Fibroblast of skin of right biceps (primary cell): ENCODE measurements at places on chromosomes 7 and 10.

DNA sequence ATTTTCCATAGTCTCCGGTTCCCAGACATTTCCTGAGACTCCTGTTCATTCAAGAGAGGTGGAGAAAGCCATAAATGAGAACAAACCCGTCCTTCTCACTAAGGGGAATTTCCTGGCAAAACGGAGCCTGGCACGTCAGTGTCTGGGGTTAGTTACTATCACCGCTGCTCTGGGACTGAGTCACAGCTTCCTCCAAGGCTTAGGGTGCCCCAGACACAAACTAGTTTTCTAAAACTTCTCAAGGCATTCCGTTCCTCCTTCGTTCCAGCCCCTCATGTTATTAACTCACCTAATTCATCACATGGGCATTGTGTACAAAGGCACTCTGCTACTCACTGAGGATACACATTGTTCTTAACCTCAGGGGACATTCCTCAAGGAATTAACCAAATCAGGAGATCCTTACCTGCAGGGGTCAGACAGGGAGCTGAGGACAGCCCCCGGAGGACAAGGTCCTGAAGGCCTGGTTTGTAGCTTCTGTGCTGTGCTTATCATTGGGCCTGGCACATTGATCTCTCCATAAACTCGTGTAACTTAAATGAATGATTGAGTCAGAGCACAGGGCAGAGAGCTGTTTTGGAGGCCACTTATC lies 103.0 kb upstream of the KLF6 start:
- peak; percentile 92 for DNase-seq

GRCh38 chr10:83760142-83760541 lies 379.2 kb upstream of the GHITM start:
- no peak for DNase-seq

DNA sequence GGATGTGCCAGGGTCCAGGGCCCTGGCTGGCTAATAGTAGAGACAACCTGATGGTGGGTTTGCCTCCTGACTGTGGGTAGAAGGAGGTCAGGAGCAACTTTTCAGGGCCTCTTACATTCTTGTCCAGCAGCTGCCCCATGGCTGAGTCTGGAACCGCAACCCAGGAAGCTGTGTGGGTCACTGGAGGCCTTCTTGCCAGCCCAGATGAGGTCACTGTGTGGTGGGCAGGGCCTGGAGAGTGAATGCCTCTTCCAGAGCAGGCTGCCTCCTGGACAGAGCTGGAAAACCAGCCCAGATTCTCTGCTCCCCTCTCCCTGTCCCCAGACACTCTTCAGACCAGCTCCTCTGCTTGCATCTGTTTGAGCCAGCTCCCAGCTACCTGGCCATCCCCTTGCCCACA lies 43.5 kb upstream of the LEP start:
- no peak for DNase-seq

DNA sequence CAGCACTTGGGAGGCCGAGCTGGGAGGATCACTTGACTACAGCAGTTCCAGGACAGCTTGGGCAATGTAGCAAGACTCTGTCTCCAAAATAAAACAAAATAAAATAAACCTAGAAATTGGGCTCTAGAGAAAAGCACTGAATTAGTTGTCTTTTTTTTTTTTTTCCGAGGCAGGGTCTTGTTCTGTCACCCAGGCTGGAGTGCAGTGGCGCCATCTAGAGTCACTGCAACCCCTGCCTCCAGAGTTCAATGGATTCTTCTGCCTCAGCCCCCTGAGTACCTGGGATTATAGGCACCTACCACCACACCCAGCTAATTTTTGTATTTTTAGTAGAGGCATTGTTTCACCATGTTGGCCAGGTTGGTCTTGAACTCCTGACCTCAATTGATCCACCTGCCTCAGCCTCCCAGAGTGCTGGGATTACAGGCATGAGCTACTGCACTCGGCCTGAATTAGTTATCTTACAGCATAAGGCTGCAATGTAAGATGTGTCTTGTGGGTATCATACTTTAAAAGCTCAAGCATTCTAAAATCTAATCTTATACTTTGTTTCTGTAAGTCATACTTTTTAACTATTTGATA lies 12.8 kb downstream of the MEIG1 start:
- DNase-seq: peak; percentile 18

- no peak for DNase-seq
Observed at GRCh38 chr10:11387551-11388222, 223.8 kb downstream of the USP6NL start.

- peak; percentile 100 for DNase-seq
Observed at GRCh38 chr10:17025444-17026295, 103.9 kb downstream of the CUBN start.

DNA sequence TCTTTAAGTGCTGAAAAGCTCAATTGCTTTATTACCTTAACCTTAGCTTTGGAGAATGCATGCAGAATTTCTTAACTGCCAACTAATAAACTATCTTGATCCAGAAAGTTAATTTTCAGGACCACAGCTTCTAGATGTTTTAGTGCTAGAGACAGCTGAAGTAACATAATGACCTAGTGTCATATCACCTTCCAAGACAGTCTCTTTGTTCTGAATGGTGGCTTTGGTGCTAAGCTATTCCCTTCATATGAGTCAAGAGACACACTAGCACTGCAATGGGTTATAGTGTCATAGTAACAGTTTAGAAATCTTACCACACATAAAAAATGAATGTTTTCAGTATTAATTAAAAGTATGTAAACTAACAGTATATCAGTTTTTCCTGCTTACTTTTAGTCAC lies 115.4 kb upstream of the LRRN3 start:
- DNase-seq: no peak

- DNase-seq: no peak
Observed at GRCh38 chr10:117830787-117831212, 215.9 kb downstream of the RAB11FIP2 start.

DNA sequence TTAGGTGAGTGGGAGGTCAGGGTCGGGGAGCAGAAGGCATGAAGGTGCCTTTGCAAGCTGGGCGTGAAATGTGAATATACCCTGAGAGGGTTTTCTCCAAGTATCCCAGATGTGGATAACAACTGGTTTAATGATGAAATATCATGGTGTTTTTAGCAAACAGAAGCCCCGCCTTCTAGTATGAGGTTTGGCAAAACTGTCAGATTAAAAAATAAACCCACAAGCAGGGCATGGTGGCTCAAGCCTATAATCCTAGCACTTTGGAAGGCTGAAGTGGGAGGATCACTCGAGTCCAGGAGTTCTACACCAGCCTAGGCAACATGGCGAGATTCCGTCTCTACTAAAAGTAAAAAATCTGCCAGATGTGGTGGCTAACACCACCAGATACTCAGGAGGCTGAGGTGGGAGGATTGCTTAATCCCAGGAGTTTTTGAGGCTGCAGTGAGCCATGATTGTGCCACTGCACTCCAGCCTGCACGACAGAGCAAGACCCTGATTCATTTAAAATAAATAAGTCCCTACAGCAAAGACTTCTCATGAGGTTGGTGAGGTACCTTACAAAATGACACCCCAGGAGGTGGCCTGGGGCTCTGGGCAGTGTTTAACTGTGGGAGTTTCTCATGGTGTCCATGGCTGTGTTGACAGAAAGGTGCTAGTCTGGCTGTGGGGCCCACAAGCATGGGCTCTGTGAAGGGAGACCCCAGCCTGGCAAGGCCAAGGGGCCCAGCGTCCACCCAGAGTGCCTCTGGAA lies 6.7 kb upstream of the PWWP2B start:
- no peak for DNase-seq

GRCh38 chr7:81515009-81515408 lies 254.8 kb downstream of the HGF start:
- peak; percentile 75 for DNase-seq

GRCh38 chr7:124779194-124779593 lies 13.6 kb upstream of the GPR37 start:
- DNase-seq: no peak

GRCh38 chr7:106124186-106124585 lies 12.1 kb upstream of the SYPL1 start:
- no peak for DNase-seq

GRCh38 chr7:156554488-156554887 lies 86.1 kb upstream of the RNF32 start:
- DNase-seq: no peak

DNA sequence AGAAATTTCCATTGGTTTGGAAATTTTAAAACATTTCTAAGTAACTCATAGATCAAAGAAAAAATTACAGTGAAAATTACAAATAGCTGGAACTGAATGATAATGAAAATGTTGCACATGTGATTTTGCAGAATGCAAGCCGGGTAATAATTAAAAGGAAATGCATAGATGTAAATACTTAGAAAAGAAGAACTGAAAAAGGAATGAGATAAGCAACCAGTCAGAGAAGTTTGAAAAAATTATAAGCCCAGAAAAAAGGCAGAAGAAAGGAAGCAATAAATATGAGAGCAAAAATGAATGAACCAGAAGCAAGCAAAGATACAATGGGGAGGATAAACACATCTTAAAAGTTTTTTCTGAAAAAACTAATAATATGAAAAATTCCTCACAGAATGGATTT lies 3.2 kb upstream of the TMEM273 start:
- DNase-seq: no peak

GRCh38 chr7:54995610-54996363 lies 23.0 kb upstream of the EGFR start:
- DNase-seq: peak; percentile 81

DNA sequence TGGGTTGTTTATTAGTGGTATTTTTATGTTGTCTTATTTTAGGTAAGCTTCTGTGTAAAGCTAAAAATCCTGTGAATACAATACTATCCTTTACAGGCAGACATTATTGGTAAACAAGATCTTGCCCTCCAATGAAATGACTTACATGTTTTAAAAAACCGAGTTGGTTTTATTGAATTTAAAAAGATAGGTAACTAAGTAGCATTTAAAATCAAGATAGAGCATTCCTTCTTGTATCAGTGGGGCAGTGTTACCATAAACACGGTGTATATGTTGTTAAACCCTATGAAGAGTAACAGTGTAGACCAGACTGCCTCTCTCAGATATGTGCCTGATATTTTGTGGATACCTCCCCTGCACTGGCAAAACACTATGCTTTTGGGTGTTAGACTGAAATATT lies 81.0 kb downstream of the SNX10 start:
- no peak for DNase-seq

DNA sequence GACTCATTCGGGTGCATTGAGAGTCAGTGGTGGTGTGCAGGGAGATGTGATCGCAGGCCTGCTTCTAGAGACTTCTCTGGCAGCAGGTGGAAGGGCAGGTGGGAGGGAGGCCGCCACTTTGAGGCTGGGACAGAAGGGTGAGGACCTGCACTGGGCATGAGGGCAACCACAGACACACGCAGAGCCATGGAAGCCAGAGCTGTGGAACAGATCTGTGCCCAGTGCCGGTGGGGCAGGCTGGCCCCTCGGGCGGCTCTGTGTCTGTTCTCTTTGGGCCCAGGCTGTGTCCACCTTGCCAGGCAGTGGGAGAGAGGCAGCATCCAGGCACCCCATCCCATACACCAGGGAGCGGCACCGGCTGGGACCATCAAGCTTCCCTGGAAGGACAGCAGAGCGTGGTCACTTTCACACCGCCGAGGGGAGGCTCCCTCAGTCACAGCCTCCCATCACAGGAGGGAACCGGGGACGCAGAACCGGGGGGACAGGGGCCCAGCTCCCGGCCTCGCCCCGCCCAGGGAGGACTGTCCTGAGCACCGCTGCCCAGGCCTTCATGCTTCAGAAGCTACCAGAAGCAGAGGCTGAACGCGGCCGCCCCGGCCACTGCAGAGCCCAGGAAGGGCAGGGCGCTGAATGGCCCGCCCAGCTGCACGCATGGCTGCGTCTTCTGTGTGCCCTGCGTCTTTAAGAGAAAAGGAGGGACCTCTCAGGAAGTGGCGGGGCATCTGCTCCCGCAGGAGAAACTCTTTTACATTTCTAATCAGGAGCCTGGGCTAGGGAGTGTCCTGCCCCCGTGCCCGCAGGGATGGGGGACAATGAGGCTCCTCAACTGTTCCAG lies 32.1 kb downstream of the EN2 start:
- DNase-seq: no peak

DNA sequence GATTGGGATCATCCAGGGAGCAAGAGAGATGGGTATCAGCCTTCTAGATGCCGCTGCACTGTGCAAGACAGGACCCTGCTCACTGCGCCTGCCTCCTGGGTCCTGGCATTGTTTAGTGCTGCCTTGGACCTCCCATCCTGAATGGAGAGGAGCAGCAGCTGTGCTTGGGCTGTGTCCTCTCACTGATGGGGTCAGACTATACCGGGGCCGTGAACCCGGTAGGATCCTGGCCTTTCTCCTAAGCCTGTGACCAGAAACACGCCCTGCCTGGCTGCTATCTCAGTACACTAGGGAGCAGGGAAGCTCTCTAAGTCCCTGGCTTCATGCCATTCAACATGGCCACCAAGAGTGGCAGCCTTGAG lies 309.4 kb upstream of the ZNF32 start:
- DNase-seq: no peak

DNA sequence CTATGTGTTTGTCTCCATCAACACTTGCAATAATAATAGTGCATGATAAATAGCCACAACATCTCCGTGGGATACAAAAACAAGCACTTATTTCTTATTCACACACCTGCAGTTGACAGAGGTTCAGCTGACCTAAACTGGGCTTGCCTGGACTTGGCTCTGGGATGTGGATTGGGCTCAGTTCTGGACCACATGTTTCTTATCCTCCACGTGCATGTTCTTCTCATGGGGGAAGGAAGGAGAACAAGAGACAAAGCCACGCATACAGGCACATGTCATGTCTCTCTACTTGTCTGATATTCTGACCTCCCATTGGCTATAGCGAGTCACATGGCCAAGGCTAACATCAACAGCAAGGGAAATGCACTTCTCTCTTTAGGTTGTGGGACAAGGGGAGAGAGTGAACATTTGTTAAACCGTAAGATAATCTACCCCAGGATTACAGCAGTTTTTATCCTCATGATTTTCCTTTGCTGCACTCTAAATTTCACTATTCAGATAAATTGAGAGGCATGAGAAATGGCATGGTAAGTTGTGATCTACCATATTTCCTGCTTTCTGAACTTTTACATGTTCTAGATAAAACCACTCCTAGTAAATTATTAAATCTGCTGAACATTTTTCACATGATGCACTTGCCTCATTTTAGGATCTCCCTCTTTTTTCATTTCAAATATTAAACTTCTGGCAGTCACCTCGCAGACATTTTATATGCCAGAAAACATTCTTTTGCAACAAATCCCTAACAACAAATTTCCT lies 33.7 kb downstream of the CFAP58 start:
- no peak for DNase-seq

DNA sequence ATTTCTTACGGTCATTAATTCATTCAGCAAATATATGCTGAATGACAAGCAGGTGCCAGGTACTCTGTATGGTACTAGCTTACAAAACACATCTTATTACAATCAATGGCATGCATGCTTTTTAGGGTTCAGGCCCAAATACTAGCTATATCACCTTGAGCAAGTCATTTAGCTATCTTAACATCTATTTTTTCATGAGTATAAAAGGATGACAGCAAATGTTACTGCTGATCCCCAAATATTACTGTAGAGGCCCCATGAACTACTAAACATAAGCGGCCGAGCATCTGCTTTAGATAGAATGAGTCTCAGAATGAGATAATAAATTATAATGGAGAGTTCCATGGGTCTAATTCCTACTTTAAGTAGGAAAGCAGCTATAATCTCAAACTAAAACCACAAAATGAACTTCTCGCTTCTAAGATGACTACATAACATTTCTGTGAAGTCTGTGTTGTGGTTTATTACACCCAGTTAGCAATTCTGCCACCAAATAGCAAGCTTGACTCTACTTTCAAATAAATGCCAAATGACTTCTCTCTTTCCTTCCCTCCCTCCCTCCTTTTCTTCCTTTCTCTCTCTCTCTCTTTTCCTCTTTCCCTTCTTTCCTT lies 113.7 kb upstream of the LRRN3 start:
- DNase-seq: peak; percentile 50

GRCh38 chr7:157707983-157708918 lies 371.4 kb downstream of the DNAJB6 start:
- DNase-seq: no peak

- no peak for DNase-seq
Observed at GRCh38 chr10:26911811-26912461, 51.2 kb upstream of the ABI1 start.

- DNase-seq: peak; percentile 83
Observed at GRCh38 chr10:92972066-92972870, 88.3 kb upstream of the CYP26C1 start.
